ENCODE measurements at places on chromosomes 1 and 21.
A peak's percentile ranks its signal among the peaks of the same experiment; 100 is the strongest.

GRCh38 chr1:206655471-206655882 lies 20.1 kb downstream of the DYRK3 start:
- DNase-seq = no peak

DNA sequence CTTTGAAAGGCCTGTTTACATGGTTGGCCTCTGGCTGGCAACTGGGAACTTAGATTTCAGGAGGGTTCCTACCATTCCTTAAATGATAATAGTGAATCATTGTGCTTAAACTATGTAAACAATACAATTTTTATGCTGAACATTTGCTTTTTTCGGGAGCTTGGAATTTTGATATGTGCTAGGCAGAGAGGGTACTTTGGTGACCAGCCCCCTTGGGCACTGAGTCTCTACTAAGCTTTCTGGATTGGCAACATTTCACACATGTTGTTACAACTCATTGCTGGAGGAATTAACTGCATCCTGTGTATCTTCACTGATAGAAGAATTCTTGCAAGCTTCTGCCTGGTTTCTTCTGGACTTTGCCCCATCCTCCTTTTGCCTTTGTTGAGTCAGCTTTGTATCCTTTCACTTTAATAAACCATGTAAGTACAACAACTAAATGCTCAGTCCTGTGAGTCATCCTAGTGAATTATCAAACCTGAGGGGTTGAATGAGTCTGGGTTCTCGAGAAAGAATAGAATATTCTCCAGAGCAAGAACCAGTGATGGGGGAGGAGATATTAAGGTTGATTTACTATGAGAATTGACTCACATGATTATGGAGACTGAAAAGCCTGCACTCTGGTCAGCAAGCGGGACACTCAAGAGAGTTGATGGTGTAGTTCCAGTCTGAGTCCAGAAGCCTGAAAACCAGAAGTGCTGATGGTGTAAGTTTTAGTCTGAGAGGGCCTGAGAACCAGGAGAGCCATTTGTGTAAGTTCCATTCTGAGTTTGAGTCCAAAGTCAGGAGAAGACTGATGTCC lies 3.1 kb upstream of the SLC16A4 start:
- no peak for DNase-seq

- DNase-seq = no peak
Observed at GRCh38 chr1:232596666-232597303, 33.1 kb downstream of the SIPA1L2 start.

GRCh38 chr1:241459186-241459802 lies 60.3 kb downstream of the FH start:
- no peak for DNase-seq

DNA sequence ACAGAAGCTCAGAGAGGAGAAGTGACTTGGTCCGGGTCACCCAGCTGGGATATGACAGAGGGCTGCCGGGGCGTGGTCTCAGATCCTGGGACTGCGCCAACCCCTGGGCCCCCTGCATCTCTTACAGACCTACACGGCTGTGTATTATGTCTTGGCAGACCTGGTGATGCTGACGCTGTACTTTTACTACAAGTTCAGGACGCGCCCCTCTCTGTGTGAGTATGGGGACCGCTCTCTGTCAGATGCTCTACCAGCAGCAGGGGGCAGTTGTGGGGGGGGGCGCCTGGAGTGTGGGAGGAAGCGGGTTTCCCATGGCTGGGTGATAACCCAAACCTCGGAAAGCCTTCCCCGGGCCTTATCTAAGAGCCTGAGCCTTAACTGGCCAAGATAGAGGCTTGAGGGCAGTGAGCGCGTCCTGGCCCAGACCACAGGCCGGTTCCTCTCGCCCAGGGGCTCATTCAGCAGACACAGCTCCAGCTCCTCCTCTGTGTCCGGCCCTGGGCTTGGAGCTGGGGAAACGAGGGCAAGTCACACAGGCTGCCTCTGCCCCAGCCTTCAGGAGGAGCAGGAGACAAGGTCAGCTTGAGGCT lies 13.3 kb downstream of the SLC66A1 start:
- DNase-seq = no peak

DNA sequence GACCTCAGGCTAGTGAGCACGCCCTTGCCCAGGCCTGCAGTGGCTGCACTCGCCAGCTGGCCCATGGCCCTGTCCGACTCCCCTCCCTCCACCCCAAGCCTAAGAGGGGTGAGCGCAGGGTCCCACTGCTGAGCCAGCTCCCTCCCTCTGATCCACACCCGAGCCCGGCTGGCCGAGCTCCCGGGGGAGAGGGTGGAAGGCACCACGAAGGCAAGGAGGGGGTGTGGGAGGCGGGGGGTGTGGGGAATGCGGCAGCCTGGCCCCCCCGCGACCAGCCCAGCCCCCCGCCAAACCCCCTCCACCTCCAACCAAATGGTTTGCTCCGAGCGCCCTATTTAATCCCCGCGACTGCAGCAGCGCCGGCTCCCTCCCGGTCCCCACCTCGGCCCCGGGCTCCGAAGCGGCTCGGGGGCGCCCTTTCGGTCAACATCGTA lies at the start of gene CADM3:
Gene CADM3 (plus strand): TSS at position 362 of the 434 bp plus-strand sequence. CDS start 151 bp downstream, outside the sequence.
- DNase-seq = no peak

DNA sequence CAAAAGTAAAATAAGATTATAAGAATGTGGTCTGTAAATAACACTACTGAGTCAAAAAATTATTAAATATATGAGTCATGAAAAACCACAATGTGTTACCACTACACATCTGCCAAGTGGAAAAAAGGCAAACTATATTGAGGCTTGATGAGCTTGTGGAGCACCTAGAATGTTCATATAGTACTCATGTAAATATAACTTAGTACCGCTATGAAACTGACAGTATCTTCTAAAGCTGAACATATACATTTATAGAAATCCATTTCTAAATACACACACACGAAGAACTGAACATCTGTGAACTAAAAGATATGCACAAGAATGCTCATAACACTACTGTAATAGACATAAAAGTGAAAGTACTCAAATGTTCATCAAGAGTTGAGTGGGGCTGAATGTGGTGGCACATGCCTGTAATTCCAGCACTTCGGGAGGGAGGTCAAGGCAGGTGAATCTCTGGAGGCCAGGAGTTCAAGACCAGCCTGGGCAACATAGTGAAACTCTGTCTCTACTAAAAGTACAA lies 18.5 kb upstream of the GBP3 start:
- DNase-seq = peak; percentile 63

DNA sequence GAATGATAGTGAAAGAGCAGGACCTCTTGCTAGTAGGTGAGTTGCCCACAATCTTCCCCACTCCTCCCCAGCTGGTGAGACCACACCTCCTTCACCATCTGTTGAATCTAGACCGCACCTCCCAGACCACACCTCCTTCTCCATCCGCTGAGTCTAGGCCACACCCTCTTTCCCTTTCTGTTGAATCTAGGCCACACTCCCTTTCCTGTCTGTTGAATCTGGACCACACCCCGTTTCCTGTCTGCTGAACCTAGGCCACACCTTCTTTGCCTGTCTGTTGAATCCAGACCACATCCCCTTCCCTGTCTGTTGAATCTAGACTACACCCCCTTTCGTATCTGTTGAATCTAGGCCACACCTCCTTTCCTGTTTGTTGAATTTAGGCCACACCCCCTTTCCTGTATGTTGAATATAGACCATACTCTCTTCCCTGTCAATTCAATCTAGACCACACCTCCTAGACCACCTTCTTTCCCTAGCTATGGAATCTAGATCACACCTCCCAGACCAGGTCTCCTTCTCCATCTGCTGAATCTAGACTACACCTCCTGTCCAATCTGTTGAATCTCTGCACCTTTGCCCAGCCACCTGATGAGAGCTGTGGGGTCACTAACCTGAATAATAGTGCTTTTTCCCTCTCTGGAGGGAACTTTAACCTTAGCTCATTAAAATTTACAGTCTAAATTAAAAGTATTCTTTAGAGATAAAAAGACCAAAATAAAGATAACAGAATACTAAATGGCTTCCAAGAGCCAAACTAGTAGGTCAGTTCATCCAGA lies 116.3 kb downstream of the DAB1 start:
- peak; percentile 64 for DNase-seq

- DNase-seq = peak; percentile 78
Observed at GRCh38 chr1:111441573-111442192, 7.4 kb downstream of the WDR77 start.

DNA sequence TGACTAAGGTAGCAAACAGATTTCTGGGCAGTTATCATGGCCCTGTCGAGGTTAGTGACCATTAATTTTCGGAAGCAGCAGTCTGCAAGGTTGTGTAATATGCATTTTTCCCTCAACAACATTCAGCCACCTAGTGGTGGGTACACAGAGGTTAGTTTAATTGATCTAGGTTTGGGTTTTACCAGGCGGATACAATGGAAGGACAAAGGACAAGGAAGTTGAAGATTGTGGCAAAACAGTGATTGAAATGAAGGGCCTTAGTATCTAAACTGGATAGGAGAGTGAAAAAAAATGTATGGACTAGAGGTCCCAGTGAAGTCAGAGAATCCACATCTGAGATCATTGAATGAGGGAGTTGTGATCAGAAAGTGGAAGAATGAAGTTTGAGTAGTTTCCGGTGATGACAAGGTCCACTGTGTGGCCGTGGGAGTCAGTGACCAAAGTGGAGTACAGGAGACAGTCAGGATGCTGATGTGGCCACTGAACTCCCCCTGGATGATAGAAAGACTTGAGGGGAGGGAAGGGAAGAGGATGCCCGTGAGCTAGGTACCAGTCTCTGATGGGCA lies 2.8 kb downstream of the ARMH1 start:
- DNase-seq = no peak

DNA sequence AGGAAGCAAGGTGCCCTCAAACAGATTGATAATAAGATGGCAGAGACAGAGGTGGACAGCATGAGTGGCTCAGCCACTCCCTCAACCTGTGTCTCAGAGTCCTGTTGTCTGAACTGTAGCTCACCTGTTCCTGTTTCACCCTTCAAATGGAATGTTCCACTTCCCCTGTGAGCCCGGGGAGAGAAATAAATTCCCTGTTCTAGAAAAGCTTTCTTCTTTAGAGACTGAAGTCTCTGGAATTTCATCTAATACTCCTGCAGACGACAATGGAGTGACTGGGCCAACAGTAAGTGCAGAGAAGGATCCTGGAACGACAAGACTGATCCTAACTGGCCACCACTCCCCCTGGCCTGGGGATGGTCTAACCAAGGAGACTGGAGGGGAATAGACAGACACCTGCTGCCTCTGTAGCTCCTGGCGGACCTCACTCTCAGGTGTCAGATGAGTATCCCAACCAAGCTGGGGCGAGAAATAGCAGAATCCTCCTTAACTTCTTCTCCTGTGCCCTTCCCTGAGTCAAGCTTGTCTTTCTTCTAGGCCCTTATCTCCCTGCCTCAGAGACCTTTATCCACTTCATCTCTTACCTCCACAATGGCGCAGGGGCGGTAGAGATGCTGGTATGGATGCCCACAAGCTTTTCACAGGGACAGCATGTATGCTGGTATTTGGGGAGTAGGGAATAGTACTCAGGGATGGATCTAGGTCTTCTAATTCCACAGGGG lies 45.4 kb downstream of the PLEKHA6 start:
- no peak for DNase-seq

GRCh38 chr1:60581455-60582220 lies 500.7 kb upstream of the NFIA start:
- no peak for DNase-seq

- DNase-seq = no peak
Observed at GRCh38 chr1:169634877-169635276, 5.0 kb upstream of the SELP start.

GRCh38 chr1:167137332-167137781 lies 43.5 kb downstream of the STYXL2 start:
- no peak for DNase-seq

DNA sequence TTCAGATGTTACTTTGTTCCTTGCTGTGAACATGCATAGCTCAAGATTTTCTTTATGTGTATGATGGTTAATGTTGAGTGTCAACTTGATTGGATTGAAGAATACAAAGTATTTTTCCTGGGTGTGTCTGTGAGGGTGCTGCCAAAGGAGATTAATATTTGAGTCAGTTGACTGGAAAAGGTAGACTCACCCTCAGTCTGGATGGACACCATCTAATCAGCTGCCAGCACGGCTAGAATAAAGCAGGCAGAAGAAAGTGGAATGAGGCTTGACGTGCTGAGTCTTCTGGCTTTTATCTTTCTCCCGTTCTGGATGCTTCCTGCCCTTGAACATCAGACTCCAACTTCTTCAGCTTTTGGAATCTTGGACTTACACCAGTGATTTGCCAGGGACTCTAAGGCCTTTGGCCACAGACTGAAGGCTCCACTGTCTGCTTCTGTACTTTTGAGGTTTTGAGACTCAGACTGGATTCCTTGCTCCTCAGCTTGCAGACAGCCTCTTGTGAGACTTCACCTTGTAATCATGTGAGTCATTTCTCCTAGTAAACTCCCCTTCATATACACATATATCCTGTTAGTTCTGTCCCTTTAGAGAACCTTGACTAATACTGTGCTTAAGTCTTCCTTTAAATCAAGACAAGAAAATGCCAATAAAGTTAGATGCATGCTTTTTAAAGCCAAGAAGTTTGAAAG lies 626.6 kb downstream of the KCNT2 start:
- no peak for DNase-seq

GRCh38 chr1:109277434-109278204 lies 5.3 kb downstream of the PSRC1 start:
- DNase-seq = peak; percentile 73

- DNase-seq = no peak
Observed at GRCh38 chr1:86416343-86416742, 7.6 kb upstream of the CLCA2 start.

DNA sequence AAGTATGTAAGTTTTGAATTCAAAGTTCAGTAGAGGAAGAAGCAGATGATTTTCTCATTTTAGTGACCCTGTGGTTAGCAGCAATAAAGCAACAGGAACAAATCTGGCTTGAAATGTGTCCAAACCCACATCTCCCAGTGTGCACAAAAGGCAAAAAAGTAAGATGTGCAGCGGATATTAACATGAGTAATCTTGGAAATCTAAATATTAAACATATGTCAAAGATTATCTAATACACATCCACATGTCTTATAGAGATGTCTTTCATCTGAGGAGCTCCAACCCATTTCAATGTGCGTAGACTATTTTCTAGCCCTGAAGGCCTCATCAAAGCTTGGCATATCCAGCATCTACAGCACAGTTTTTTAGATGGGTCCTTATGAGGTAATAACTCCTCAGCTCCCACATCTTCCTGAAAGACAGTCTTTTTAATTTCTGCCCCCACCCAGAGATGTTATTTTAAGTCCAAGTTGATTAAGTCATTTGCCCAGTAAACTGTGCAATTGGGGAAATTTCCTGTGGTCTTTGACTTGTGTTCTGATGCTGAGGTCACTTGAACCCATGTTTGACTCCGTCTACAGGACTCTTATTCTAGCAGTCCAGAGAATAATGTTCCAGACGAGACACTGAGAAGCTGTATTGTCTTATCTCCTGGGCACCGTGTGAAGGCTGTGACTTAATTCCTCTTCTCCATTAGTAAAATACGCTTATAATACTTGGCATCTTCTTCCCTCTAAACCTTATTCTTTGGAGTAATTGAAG lies 73.7 kb downstream of the LMO4 start:
- DNase-seq = no peak

- DNase-seq = no peak
Observed at GRCh38 chr1:24142546-24143534, at the start of gene IL22RA1. TSS of gene IL22RA1 (minus strand) at chr1:24143140. CDS start at chr1:24143082, 58 bp downstream.

- DNase-seq = no peak
Observed at GRCh38 chr1:16286122-16286521, 49.1 kb upstream of the CPLANE2 start.

DNA sequence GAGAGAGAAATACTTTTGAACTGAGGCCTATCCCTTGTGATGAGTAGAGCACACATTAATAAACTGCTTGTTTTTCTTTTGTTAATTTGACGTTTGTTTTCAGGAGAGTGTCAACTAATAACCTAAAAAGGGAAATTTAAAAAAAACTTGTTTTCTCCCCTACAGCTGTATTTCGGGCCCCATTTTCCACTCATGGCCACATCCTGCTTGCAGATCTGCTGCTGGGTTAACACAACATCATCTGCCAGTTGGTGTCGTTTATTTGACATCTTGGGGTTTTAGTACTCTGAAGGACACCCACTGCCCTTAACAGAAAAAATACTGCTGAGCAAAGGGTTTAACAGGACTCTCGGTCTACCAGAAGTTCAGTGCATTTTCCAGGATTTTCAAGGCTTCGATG lies 848 bp upstream of the PYHIN1 start:
- peak; percentile 53 for DNase-seq
